Stimulated activated CD4-positive, alpha-beta T cell treated with anti-CD3 and anti-CD28 coated beads, Interleukin-2, amount 100 ng/mL, for 48 hours (primary cell): ENCODE measurements at places on chromosomes 1 and 21.

- DNase-seq = no peak
Measured at GRCh38 chr1:190365283-190365682, 112.4 kb downstream of the BRINP3 start.

DNA sequence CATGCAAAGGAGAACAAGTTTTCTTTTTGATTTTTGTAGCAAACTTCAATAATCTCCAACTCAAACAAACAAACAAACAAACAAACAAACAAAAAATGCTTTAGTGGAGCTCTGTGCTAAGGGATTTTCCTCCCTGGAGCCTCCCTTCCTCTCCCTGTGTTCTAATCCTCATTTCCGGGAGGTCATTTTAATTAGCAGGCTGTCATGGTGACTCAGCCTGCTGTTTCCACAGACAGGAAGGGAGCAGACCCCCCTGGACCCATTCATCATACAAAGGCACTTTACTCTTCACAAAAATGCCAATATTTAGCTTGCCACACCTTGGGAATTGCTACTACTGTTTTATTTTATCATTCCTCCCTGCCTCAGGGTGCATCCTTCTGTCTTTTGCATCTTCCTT, 61.0 kb upstream of the SPATA6 start:
- DNase-seq = no peak

- DNase-seq = no peak
Measured at GRCh38 chr1:171355727-171356126, 41.7 kb downstream of the FMO4 start.

- DNase-seq = no peak
Measured at GRCh38 chr1:79711001-79711431, 704.5 kb upstream of the ADGRL4 start.

DNA sequence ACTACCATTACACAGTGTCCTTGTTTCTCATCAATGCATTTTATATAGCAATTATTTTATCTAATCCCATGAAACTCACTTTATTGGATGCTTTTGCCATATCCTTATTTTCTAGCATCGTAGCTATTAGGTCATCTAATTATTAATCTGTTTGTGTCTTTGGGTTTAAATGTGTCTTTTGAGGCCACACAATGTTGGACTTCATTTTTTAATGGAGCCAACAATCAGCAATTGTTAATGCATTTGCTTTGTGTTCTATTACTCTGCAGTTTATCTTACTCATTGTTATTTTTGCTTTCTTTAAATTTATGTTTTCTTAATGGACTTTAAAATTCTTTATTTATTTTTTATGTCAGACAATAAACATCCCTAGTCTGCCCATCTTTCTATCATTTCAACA, 1.8 kb upstream of the HSD11B1 start:
- DNase-seq = no peak

- no peak for DNase-seq
Measured at GRCh38 chr1:31122101-31122735, 56.7 kb upstream of the PUM1 start.

GRCh38 chr1:181099152-181100014, 10.9 kb downstream of the IER5 start:
- peak; percentile 31 for DNase-seq

- no peak for DNase-seq
Measured at GRCh38 chr21:44261675-44262295, at the start of gene DNMT3L. DNMT3L (minus strand) TSS chr21:44261897; CDS start chr21:44261259, 638 bp downstream.

DNA sequence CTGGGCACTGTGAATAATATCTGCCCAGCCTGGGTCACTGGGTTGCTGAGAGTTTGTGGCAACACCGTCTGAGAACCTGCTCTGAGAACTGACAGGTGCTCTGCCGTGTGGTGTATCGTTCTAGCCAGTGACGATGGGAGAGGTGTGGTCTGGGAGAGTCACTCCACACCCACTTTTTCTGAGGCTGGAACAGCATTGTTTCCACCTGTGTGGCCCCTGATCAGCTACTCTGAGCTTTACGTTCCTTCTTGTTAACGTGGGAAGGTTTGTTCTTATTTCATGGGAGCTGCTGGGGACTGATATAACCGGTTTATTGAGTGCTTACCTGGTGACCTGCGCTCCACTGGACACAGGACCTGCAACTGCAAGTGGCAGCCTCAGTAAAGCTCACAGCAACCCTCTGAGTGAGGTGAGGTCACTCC, 34.8 kb upstream of the TENT5C start:
- no peak for DNase-seq

DNA sequence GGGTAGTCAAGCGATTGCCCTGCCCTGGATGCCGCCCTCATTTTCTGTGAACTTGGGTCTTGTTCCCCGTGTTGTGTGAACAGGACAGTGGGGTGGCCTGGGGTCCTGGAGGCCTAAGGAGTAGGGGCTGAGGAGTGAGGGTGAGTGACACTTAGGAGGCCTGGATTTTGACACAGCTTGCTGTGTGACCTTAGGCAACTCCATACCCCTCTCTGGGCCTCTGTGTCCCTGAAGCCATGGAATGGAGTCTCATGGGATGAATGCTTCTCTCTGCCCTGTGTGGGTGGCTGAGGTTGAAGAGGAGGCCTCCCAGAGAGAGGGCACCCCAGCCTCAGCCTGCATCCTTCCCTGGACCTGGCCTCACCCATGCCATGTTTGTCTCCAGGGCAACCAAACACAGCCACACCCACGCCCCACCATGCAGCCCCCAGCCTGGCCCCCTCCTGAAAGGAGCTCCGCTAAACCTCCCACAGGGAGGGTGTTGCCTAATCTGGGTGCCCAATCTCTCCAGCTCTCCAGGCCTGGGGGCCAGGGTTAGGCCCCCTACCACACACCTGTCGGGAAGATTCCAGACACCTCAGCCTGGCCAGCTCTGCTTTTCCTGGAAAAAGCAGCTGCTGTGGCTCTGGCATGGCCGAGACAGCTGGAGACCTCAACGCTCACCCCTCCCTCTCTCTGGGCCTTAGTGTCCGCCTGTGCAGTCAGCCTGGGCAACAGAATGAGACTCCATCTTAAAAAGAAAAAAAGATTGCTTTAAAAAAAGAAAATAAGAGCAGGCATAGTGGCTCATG, 9.9 kb downstream of the MYOM3 start:
- no peak for DNase-seq

- DNase-seq = no peak
Measured at GRCh38 chr1:190747704-190748103, 270.0 kb upstream of the BRINP3 start.

DNA sequence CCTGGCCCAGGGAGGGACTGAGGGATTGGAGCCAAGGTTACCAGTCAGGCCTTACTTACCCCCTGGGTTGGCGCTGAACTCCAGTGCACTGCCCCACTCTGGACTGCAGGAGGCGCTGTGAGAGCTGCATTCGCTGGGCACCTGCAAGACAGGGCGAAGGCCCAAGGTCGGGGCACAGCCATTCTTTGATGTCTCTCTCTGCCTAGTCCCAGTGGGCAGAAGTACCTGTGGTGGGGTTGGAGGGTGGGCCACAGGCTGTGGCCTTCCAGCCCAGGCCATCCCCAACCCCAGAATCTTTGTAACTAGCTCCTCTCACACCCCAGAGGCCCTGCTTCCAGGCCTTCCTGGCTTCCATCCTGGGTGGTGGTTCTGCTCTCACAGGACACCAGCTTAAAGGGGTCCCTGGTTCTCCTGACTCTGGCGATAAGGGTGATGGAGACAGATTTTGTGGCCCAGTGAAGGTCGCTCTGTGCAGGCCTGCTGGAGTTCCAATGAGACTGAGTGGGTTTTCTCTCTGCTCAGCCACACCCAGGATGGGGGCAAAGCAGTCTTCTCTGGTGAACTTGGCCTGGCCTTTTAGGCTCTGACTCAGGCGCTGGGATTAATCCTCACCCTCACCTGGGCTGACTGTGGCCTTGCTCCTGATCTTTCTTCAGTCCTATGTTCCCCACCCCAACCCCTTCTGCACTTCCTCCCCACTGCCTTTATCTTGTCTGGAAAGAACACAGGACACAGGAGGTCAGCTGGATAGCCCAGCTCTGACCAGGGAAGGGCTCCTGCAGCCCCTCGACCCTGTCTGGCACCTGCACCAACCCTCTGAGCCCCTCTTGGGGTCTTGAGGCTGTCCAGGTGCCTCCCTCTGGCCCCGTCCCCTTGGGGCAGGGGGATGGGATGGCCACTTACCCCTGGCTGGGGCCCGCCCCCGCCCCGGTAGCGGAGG, 954 bp downstream of the MYOG start:
- DNase-seq = peak; percentile 55

- no peak for DNase-seq
Measured at GRCh38 chr21:41501919-41502318, 6.0 kb downstream of the TMPRSS2 start.

GRCh38 chr21:36023092-36023480, 37.2 kb downstream of the SETD4 start:
- no peak for DNase-seq

- DNase-seq = no peak
Measured at GRCh38 chr1:198856601-198857000, 217.8 kb downstream of the PTPRC start.

DNA sequence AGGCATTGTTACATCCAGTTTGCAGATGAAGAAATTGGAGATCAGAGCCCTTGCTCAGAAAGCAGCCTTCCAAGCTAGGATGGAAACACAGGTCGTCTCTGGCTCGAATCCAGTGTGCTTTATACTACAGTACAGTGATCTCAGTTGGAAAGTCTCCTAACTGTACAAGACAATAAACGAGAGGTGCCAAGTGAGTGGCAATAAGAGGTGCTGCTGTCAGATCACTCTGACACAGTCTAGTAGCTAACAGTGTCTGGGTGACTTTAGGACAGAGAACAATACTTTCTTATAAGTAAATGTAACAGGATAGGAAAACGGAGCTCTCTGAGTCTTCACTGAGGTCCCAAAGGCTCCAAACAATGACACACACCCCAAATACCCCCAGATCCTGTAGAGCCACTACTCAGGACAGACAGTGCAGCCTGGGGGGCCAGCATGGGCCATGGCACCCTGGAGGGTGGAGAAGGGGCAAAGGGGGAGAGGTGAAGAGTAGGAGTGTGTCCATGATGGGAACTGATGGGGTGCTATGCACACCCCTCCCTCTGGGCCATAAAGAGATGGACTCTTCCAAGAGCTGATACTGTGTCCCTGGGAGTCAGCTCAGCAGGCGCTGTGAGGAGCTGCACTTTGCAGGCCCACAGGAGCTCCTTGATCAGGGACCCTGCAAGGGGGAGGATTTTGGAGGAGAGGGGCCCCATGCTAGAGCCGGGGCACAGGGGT, 3.3 kb downstream of the SH3BGR start:
- no peak for DNase-seq

DNA sequence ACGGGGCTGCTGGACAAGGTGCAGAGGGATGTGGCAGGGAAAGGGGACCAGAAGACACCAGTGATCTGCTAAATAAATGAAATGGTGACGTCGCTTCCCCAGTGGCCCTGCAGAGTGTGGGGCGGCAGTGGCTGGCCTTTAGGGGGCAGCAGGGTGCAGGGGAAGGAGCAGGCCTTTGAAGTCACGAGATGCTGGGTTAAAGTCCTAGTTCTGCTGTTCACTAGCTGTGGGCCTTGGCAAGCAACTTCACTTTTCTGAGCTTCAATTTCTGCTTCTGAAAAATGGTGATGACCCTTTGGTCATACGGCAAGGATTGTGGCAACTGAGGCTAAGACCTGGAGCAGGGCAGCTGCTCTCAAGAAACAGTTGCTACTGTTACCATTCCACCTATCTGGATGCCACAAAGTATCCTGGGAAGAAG, 9.2 kb upstream of the GALE start:
- peak; percentile 68 for DNase-seq

DNA sequence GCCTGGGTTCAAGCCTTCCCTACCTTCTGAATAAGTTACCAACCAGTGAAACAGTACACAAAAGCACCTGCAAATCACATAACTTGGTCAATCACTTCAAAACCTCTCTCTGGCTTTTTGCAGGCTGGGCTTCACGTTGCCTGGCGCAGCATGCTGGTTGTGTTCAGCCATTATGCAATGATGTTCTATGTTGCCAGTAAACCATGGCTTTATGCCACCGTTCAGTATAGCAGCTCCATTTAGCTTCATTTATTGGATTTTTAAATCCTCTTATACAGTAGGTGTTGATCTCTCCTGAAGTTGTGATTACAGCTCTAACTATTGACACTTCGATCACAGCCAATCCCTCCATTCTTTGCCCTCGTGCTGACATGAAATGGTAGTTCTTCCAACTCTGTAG, 233.6 kb upstream of the PTBP2 start:
- no peak for DNase-seq

DNA sequence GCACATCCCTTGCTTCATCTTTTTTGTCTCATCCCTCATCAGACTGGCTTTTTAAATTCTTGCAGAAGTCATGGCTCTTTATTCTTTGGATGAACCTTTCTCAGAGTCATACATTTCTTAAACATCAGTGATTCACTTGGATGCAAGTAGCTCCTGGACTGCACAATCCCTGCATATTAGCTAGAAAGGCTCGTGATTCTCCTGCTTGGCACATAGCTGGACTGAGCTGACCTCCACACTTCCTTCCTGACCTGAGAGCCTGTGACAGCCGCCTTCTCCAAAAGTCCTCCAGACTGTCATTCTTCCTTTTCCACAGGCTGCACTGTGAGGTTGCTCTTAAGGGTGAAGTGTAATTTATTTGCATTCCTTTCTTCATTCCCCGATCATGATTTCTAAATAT, 109.4 kb downstream of the RGL1 start:
- DNase-seq = no peak

DNA sequence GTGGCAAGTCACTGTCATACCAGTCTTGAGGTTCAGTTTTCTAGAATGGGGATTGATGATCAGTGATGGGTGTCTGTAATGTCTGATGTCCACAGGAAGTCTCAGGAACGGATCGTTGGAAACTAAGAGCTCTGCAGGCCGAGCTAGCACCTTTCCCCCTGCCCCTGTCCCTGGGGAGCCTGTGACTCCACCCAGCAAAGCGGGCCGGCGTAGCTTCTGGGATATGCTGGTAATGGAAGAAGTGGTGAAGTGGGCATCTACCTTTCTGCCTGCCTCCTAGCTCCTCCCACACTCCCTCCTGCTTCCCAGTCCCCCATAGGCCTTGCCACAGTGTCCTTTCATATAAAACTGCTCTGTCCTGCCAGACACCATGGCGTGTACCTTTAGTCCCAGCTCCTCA, 13.4 kb downstream of the HYI start:
- DNase-seq = no peak

GRCh38 chr1:79006564-79006963, at the start of gene ADGRL4:
ADGRL4 (minus strand) TSS chr1:79006730; CDS start chr1:79006654, 76 bp downstream.
- no peak for DNase-seq

- DNase-seq = peak; percentile 36
Measured at GRCh38 chr1:175317309-175317708, 124.7 kb upstream of the KIAA0040 start.

- DNase-seq = no peak
Measured at GRCh38 chr1:109547463-109548320, 723 bp upstream of the GNAI3 start.
